ENCODE measurements at places on chromosomes 3 and 15.
A peak's percentile ranks its signal among the peaks of the same experiment; 100 is the strongest.

- DNase-seq = no peak
Measured at GRCh38 chr15:33152502-33153109, 41.9 kb downstream of the FMN1 start.

- no peak for DNase-seq
Measured at GRCh38 chr15:57320631-57321220, 55.6 kb upstream of the CGNL1 start.

- DNase-seq = no peak
Measured at GRCh38 chr3:4795905-4796304, 183.3 kb upstream of the BHLHE40 start.

- no peak for DNase-seq
Measured at GRCh38 chr3:42115215-42115614, 24.1 kb downstream of the TRAK1 start.

GRCh38 chr15:100918690-100919480 is at the start of gene LRRK1:
Gene LRRK1, plus strand, starts transcription at chr15:100919357. Its CDS starts 5,276 bp downstream, at chr15:100924633.
- peak; percentile 61 for DNase-seq

DNA sequence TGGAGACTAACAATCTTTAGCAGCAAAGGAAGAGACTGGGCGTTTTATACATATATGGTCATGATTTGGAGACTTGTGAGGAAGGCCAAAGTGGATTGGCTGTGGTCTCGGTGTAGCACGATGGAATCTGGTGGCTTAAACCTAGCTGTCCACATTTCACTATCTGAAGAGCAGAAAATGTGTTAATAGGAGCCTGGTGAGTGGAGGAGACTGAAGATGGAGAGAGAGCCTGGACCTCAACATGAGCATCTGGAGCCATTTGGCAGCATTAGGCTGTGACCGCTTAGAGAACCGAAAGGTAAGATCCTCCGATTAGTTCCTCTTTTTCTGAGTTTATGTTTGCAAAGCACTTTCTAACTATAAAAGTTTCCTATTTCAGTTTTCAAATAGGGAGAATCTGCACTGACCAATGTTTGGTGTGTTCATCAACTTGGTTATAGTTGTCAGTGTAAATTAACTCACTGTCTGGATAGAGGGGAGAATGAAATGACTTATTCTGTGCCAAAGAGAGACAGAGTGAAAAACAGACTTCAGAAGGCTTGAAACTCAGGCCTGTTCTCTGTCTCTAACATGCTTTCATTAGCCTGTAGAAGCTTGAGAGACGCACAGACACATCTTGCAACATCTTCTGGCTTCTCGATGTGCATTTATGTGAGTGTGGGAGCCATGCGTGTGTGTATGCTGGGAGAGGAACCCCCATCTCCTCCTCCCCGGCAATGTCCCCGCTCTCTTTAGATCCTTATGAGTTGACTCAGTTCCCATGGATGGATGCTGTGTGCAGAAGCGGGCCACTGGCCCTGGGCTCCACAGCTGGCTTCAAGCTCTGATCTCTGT is 244.7 kb upstream of the TBL1XR1 start:
- DNase-seq = no peak

DNA sequence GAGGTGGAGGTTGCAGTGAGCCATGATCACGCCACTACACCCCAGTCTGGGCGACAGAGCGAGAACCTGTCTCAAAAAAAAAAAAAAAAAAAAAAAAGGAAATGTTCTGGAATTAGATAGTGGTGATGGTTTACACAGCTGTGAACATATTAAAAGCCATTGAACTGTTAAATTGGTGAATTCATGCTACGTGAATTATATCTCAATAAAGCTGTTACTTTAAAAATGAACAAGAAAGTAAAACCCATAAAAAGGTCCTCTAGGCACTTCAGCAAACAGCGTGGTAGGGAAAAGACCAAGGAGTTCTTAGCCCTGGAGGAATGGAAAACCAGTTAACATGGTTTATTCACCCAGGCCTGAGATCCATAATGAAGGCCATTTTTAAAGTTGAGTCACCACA is 180.1 kb downstream of the ATG7 start:
- no peak for DNase-seq

- DNase-seq = no peak
Measured at GRCh38 chr15:100958326-100959065, 39.3 kb downstream of the LRRK1 start.

Measured in mucosa of descending colon (tissue), 3 donors.